Activated CD4-positive, alpha-beta T cell treated with anti-CD3 and anti-CD28 coated beads for 4 hours (primary cell): ENCODE measurements at places on chromosomes 1 and 21.
A peak's percentile ranks its signal among the peaks of the same experiment; 100 is the strongest.

- no peak for DNase-seq
These were observed 70.4 kb downstream of the VAV3 start for GRCh38 chr1:107894605-107895004.

- DNase-seq, result no peak
These were observed 542.8 kb downstream of the PTPRU start for GRCh38 chr1:29779146-29779545.

- DNase-seq, result no peak
These were observed 203.2 kb upstream of the USP24 start for GRCh38 chr1:55418208-55419000.

GRCh38 chr1:226943156-226943555, 3.1 kb downstream of the COQ8A start:
- DNase-seq, result no peak

DNA sequence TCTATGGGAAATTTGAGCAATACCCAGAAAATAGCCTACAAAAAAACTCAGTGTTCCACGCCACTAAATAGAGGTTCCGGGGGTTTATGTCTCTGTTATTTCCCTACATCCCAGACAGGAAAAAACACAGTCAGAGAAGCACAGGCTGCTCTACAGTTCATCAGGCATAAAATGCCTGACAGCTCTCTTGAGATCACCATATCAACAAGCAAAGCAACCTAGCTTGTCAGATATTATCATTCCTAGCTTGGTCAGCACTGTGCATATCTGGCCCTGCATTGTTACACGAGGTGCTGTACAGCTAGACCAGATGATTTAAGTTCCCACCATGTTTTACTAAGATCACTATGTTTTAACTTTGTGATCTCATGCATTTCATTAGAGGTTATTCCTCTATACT, 172.6 kb downstream of the PTPRC start:
- no peak for DNase-seq

DNA sequence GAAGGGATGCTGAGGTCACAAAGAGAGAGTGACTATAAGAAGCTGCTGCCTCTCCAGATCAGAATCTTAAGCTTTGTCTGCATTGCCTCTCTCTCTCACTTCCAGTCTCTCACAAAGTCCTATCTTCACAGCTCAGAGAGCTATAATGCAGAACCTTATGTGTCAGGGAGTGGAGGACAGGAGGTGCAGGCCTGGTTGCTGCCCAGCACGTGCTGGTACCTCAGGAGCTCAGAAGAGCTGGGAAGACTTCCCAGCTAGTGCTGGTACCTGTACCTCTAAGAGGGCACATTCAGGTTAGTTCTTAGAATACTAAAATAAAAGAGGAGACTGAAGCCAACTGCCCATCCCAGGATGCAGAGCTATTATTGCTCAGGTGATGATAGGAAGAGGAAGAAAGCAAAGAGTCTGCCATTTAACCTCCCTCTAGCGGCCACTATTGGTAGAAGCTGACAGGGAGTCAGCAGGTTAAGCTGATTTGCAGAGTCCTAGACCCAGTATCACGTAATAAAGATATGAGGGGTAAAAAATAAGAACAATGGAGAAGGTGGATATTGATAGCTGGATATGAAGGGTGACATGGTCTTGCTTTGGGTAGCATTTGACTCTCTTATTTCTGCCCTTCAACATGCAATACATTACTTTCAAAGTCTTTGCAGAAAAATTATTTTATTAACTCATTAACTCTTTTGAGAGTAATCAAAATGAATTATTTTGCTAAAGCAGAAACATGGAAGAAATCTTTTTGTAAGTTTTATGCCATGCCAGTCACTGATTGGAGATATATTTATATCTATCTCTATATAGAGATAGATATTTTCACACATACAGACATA, 138.1 kb upstream of the HMCN1 start:
- DNase-seq, result peak; percentile 45

DNA sequence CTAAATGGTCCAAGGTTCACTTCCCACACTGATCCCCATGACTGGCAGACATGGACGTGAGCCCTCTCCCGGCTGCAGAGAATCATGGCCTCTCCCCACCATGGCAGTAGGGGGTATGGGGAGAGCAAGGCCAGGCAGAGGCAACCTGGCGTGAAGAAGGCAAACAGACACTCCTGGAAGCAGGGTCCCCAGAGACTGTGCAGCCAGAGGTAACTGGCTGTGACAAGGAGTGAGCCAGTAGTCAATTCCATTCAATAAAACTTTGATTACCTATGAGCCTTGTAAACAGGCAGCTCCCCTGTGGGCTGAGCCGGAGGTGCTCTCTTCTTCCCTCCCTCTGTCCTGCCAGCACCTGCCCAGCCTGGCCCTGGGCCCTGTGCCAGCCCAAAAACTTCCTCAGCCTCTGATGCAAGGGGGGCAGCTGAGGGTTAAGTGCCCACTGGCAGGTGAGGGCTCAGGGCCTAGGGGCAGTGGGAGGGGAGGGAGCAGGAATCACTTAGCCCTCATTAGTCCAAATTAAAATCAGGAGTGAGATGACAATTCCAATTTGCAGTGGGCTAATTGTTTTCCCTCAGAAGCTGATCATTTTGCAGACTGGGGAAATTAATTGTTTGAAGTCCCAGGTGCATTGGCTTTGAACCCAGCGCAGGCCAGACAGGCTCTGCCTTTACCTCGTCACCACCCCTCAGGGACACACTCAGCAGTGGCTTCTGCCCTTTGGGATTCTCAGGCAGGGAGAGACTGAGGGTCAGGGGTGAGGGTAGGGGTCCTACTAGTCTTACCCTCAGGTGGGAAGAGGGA, 35.6 kb downstream of the LRRN2 start:
- DNase-seq, result no peak

- DNase-seq, result no peak
These were observed 43.0 kb downstream of the XPR1 start for GRCh38 chr1:180674603-180675530.

DNA sequence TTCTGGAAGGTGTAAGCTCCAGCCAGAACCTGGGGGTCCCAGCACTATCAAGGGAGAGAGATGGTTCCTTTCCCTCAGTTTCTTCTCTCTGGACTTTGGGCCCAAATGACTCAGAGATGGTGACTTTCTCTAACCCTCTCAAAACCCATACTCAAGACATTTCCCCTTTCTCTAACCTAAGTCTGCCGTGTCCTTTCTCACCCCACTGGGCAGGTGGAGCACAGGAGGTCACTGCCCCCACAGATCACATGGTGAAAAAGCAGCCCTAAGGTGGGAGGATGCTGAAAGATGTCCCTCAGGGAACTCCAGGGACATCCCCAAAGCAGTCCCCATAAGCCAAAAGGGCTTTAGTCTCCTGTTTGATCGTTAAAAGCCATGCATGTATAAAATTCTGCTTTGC, 173.7 kb downstream of the HIVEP3 start:
- no peak for DNase-seq

GRCh38 chr1:202434059-202434458, 85.6 kb downstream of the PPP1R12B start:
- DNase-seq, result no peak

- no peak for DNase-seq
These were observed 32.8 kb upstream of the RHOU start for GRCh38 chr1:228702433-228702832.

DNA sequence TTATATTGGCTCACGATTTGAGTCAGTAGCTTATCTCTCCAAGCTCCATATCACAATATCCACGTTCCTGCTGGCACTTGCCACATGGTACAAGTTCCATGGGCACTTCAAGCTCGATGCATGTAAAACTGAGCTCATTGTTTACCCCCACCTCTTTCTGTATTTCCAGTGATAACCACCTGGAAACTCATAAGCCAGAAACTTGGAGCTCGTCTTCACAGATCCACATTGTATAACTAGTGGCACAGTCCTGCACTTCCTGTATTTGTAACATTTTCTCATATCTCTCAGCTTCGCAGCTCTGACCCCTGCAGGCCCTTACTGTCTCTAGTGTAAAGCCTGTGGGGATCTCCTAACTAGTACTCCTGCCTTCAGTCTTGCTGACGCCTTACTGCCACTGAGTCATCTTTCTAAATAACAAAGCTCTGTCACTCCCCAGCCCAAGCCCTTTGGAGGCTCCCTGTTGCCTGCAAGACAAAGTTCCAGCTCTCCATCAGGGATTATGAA, 6.5 kb upstream of the C2CD4D start:
- DNase-seq, result no peak

- no peak for DNase-seq
These were observed 76.8 kb downstream of the PLXNA2 start for GRCh38 chr1:208167261-208167869.

GRCh38 chr1:207848234-207848633, 62.7 kb downstream of the CD34 start:
- DNase-seq, result no peak

DNA sequence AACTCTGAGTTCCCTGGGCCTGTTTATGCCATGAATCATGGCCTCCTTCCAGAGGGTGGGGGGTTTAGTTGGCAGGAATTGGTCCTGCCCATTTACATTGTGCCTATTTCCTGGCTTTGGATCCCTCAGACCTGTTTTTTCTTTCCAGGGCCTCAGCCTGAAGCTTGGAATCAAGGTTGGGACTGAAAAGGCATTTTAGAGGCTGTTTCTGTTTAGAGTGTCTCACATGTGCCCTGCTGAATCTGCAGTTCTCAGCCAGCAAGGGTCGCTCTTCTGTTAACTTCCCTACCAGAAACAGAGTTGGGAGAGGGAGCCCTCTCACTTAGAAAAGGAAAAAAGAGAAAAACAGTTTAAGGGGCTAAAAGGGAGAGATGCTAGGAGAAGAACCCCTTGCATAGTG, 191.1 kb downstream of the PTPRC start:
- no peak for DNase-seq

DNA sequence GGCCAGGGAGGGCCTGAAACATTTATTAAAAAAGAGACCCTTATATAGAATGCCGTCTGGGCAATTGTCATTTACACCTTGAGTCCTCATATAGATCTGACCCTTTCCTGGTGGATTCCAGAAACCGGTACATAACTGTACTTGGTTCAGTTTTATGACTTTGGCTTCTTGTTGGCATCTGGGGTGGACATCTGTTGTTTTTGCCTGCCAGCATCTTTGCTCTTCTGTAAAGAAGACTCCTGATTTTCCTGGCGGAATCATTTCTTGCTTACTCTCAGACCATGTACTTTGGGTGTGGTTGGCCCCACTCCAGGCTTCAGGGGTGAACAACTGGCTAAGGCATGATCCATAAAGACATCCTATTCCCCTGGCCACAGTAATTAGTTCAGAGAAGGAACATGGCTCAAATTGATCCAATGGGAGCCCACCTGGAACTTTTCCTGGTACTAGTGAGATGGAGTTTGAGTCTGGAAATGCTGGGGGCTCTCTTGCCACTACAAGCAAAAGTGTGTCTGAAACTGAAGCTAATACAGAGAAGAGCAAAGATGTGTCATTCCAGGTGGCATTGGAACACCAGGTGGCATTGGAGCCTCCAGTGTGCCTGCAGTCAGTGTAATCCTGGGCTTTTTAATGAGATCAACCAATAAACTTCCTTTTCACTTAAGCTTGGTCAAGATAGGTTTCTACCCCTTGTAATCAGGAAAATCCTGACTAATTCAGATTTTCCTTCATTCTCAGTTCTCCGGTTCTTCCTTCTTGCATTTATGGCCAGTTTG, 332.5 kb upstream of the CAMK1G start:
- no peak for DNase-seq

- DNase-seq, result no peak
These were observed 2.8 kb downstream of the PRDX1 start for GRCh38 chr1:45518910-45519309.

- DNase-seq, result no peak
These were observed 29.0 kb downstream of the GREM2 start for GRCh38 chr1:240582953-240583352.

DNA sequence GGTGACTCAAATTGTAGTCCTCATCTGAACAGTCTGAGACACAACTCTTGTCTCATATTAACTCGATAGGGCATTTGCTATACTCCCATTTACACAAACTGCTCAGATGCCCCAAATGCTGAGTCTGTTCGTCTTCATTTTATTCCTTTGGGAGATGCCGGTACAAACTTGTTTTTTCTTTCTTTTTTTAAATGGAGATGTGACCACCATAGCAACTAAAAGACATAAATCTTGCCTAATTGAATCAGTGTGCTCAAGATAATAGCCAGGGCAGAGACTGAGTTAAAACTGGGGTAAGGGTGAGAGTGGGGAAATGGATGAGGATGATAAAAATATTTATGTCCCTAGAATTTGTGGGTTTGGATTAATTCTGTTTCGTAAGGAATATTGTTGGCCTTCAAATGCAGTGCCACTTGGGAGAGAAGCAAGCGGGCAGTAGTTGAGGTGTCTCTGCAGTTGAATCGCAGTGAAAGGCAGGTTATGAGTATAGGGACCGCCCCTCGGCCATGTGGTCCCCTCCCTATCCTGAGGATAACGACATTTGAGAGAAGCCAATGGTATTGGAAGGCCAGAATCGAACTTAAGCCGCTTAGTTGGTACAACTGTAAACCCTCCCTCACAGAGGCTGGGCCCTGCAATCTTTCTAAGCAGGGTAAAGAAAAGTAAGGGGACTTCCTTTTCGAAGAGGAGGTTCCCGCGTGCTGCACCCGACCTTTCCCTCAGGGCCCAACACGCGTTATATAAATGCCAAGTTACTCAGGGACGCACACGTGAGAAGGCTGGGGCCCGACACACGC, 859 bp upstream of the LRRC8B start:
- peak; percentile 72 for DNase-seq

GRCh38 chr1:205199090-205199930, 12.2 kb downstream of the DSTYK start:
- DNase-seq, result peak; percentile 13

- no peak for DNase-seq
These were observed 14.8 kb upstream of the PSMA5 start for GRCh38 chr1:109441069-109441468.

DNA sequence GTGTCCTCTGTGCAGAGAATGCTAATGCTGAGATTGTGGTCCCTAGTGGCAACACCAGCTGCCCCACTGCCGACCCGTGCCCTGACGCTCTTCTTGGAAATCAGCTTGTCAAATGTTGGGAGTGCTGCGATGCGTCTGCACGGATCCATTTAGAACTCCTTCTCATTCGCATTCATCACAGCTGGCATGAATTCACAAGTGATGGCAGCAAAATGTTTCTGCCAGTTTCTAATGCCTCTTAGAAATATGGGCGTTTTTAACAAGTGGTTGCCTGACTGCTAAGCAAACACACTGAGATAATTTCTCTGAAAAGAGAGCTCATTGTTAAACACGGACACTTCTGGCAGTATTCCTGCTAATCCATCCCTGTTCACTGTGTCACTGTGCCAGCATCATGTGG, 131.9 kb upstream of the KCNJ6 start:
- DNase-seq, result no peak

DNA sequence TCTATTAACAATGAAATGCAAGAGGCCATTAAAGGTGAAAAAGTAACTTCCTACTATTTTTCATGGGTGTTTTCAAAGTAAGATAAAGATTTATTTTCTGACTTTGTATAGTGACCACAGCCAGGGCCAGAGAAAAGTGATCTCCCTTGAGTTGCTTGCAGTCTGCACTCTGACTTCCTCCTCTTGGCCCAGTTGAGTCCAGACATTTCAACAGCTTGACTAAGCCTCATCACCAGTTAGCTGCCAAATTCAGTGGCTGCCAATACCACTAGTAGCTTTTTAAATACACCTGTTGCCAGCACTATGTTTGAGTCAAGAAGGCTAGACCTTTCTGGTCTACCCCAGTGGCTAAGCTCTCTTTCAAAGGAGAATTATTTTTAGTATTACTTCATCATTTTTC, 3.7 kb upstream of the NEK7 start:
- DNase-seq, result no peak

- no peak for DNase-seq
These were observed 40.8 kb downstream of the SSBP3 start for GRCh38 chr1:54365398-54365797.
